ENCODE measurements at places on chromosomes 5 and 9. TPM values are rescaled to one million over a fixed set of nuclear protein-coding genes. Genes with fewer than 3 reads are reported as not detected.

DNA sequence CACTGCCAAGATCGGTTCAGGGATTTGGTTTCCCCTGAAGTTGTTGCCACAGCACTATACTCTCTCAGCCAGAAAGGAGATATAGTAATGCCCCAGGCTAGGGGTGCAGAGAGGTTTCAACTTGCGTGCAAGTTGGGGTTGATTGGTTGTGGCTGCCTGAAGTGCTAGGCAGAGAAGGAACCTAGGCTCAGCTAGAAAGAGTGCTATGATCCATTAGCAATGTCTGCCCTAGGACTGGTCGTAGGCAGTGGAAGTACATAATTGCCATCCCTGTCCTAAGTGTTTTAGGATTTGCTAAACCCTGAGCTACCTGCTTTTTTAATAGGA is 136.6 kb upstream of the SMIM23 start:
- no peak for DNase-seq

DNA sequence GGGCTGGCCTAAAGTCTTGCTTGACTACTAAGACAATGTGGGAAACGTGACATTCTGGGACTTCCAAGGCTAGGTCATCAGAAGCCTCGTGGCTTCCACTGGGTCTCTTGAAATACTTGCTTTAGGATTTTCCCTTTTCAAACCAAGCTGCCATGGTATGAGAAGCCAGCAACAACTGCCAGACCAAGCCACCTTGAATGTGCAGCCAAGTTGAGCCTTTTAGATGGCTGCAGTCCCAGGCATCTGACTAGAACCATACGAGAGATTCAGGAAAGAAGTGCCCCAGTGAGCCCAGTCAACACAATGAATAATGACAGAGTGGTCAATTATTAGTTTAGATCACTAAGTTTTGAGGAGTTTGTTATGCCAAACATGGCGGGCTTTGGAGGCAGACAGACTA is 143.3 kb downstream of the SLF1 start:
- no peak for DNase-seq

DNA sequence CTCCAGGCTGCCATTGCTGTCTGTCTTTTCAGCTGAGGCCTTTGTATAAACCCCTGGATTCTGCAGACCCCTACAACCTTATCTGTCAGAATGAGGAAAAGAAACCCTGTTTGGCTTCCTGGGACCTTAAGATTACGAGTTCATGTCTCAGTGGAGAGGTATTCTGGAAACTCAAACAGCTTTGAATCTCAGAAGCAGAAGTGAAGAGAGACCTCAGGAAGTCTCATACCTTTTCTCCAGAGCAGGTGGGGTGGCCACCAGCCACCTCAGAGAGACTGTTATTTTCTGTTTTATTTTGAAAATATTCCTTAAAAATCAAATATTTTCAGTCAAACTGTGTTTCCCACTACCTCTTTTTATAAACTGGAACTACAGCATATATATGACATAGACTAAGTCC is 457.5 kb downstream of the TMEM232 start:
- no peak for DNase-seq

Gene GRXCR2
- not detected for polyA plus RNA-seq

Gene AHRR
- 2.4 TPM for polyA plus RNA-seq

- no peak for DNase-seq
Observed at GRCh38 chr9:129798973-129799372, 4.0 kb upstream of the TOR1B start.

DNA sequence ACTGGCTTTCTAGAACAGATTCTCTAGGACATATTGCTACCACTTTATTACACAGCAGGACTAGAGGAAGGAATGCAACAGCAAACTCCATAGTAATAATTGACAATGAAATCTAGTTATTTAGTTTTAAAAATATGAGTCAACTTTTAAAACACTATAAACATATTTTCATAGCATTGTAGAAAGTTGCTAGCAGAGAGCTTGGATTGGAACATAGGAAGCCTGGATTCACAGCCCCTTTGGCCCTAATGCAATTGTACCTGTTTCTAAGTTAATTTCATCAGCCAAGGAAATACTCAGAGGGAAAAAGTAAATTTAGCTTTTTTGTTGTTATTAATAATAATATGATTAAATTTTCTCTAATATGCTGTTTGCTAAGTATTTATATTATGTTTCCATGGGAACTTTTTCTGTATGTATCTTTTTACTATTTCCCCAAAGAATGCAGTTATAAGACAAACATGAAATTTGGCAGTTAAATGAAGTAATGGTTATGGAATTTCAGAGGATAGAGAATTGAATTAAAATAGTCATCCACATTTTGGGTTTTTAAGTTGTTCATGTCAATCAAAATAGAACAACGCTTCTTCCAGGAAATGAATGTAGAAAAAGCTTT is 45.6 kb downstream of the VCAN start:
- no peak for DNase-seq

DNA sequence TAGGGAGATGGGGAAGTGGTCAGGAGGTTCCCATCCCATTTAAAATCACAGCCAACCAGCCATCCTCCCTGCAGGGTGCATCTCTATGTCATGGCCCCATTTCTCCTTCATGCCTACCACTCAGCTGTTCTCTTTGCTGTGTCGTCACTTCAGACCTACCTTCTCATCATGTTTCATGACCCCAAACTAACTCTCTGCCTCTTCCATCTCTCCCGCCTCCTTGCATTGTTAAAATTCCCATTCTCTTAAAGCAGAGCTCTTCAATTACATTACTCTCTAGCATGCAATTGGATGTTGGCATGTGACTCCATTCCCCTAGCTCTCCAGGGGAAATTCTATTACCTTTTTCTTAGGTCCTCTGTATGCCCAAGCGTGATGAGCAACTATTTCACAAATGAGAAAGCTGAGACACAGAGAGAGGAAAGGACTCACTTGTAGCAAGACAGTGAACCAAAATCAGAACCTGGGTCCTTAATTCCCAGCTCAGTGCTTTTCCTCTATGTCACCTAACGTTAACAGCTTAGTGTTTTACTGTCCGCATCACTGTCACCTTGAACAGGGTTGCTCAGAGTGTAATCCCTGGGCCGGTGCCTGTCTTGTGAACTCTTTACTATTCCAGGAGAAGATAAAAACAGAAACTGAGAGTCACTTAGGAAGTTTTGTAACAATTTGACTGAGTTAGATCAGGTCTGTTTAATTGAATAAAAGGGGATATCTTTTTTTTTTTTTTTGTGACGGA is 28.1 kb downstream of the PDE6A start:
- no peak for DNase-seq

- no peak for DNase-seq
Observed at GRCh38 chr5:22242532-22242931, 610.6 kb downstream of the CDH12 start.

Gene PCDHB6
- polyA plus RNA-seq: 2.4 TPM

Gene C8G
- polyA plus RNA-seq: 0.44 TPM

- no peak for DNase-seq
Observed at GRCh38 chr9:71237051-71237450, 115.6 kb upstream of the TRPM3 start.

DNA sequence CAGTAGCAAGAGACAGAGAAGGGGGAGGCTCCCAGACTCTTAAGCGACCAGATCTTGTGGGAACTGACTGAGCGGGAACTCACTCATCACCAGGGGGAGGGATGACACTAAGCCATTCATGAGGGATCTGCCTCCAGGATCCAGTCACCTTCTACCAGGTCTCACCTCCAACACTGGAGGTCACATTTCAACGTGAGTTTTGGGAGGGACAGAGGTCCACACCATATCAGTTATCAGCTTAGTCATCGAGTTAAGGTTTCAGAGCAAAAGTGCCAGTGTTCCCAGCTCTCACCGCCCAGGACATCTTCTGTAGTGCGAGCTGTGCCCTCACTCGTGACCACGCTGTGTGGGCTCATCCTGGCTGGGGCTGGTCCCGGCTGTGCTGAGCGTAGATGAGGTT is 98.7 kb upstream of the CACNA1B start:
- no peak for DNase-seq

Gene NDUFA8
- 90.3 TPM for polyA plus RNA-seq

DNA sequence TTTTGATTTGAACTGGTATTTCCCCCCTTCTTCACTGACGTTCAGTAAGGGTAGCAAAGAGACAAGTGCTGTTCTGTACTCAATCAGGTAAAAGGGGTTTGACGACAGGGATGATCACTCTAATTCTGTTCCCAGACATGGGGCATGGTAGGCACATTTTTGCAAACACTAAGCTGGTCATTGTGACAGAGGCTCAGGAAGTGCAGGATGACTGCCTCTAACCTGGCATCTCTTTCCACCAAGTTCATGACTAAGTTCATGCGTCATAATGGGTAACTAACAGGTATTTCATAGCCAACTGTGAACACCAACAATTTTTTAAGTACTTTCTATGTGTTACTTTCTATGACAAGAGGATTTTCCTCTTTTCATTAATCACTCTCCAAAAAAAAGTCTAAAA is 166.5 kb downstream of the MAPKAP1 start:
- DNase-seq: no peak

- no peak for DNase-seq
Observed at GRCh38 chr9:19156805-19157204, 29.5 kb upstream of the PLIN2 start.

Gene TEK
- polyA plus RNA-seq: 35.6 TPM

DNA sequence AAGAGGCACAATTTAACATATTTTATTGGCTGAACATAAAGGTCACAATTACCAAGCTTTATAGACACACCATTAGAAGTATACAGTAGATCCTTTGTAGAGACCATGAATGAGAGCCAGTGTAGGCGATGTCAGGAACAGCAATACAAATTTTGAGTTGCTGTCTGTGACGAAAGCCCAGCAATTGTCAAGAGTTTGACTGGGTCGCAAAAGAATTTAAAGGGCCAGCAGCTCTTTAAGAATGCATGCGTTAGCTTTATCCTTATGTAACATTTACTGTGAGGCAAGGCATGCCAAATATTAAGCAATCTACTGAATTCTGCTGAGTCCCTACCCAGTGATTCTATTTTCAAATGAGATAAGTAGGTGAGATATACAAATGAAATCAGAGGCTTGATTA is 236.9 kb downstream of the ARRDC3 start:
- no peak for DNase-seq

Gene C5orf63
- 15.4 TPM for polyA plus RNA-seq

GRCh38 chr5:178211095-178212048 is 7.0 kb downstream of the HNRNPAB start:
- DNase-seq: no peak

Gene PCDHGA10
- 3.0 TPM for polyA plus RNA-seq

- DNase-seq: no peak
Observed at GRCh38 chr5:148070621-148071020, 6.8 kb downstream of the SPINK5 start.

Gene CTXN3
- not detected for polyA plus RNA-seq

Gene NR5A1
- 0.06 TPM for polyA plus RNA-seq

GRCh38 chr5:148937830-148938521 is 111.6 kb downstream of the ADRB2 start:
- DNase-seq: no peak

- DNase-seq: no peak
Observed at GRCh38 chr5:39946356-39947045, 521.7 kb upstream of the DAB2 start.

DNA sequence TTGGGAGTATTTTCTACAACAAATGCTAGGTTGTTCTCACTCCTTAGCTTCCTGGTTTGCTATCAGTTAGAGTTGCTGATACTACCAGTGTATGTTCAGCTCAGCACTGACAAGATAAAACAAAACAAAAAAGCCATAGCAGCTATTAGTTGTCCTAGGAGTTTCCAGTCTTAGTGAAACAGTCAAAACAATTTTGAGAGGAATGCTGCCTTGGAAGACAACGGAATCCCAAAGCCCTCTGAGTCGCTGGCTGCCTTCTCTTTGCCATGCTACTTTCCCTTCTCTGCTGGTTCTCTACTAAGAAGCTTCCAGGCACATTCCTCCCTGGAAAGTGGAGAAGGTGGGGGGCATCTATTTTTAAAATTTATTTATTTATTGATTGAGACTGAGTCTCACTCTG is 5.4 kb upstream of the CREBRF start:
- no peak for DNase-seq

DNA sequence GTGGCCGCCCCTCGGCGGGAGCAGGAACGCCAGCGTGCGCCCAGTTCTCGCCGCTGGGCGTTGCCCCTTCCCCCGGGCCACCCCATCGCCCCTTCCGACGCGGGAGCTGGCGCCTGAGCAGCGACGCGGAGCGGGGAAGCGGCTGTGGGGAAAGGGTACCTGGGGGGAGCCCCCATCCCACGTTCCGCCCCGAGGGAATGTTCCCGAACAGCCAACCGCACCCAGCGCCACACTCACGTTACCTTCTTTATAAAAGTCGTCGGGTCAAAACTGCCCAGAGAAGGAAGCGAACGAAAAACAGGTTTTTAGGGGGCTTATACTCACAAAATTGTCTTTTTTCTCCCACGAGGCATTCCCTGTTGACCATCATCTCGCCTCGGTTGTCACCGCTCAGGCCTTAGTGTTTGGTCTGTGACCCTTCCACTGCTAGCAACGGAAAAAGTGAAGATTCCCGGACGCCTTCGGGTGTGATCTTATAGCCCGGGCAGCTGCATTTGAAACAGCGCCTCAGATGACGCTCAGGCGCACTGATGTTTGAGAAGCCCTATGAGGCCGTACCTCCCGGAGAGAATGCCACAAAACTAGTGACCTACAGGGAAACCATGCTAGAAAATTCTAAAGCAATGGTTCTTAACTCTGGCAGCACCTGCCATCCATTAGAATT is 475 bp upstream of the GOLM1 start:
- peak; percentile 38 for DNase-seq

All from renal cortex interstitium (tissue), 15 donors.